ENCODE measurements at places on chromosomes 11 and 22. TPM values are rescaled to one million over a fixed set of nuclear protein-coding genes. Genes with fewer than 3 reads are reported as not detected.

GRCh38 chr22:38862375-38863329 is 9.4 kb downstream of the CBX6 start:
- no peak for DNase-seq

GRCh38 chr22:25509374-25509791 is 55.1 kb upstream of the GRK3 start:
- no peak for DNase-seq

DNA sequence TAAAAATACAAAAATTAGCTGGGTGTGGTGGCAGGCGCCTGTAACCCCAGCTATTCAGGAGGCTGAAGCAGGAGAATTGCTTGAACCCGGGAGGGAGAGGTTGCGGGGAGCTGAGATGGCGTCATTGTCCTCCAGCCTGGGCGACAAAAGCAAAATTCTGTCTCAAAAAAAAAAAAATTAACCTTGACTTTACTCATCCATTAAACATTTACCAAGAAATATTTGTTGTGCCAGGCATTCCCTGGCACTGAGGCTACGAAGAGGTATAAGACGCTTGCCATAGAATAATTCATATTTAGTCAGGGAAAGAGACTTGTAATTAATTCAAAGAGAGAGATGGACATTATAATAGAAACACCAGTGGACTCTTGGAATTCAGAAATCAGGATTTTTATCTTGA is 13.2 kb upstream of the PAFAH1B2 start:
- no peak for DNase-seq

GRCh38 chr11:61752117-61752924 is at the start of gene MYRF:
TSS of gene MYRF (plus strand) at chr11:61752636. CDS start at chr11:61752745, 109 bp downstream.
- DNase-seq: peak; percentile 95

ANGPTL5 gene
- 0.15 TPM for total RNA-seq

P2RY6 gene
- total RNA-seq: 0.30 TPM

DNA sequence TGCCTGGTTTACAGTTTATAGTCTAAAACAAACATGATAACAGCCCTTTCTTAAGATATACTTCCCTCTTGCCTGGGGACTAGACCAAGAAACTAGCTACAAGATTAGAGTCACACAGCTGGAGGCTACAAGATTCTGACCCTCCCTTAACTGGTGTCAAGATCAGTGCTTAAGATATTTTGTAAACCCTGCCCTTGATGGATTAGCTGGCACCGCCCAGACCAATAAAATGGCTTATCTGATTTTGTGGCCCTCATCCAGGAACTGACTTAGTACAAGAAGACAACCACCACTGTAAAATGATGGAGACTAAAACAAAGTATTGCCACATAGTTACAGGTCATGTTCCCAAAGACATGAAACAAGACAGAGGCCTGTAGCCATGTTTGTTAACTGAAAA is 53.4 kb downstream of the FAM181B start:
- DNase-seq: no peak

OR4C16 gene
- not detected for total RNA-seq

Data from upper lobe of left lung (tissue), 6 donors.